ENCODE measurements at places on chromosomes 7 and 10. TPM values are rescaled to one million over a fixed set of nuclear protein-coding genes. Genes with fewer than 3 reads are reported as not detected.

SERPINE1 gene
- 14.7 TPM for total RNA-seq

RSPH10B2 gene
- total RNA-seq: 5.2 TPM

CNTNAP2 gene
- 2.2 TPM for total RNA-seq

MYOZ1 gene
- not detected for total RNA-seq

TMEM229A gene
- not detected for total RNA-seq

DENND2A gene
- total RNA-seq: 17.4 TPM

SSMEM1 gene
- not detected for total RNA-seq

DGKI gene
- total RNA-seq: 1.2 TPM

NEURL1 gene
- total RNA-seq: 4.2 TPM

LRRC18 gene
- total RNA-seq: not detected

ITGB8 gene
- total RNA-seq: 62.6 TPM

FAM24B gene
- total RNA-seq: not detected

- DNase-seq: no peak
Observed at GRCh38 chr10:132477398-132478340, 59.9 kb upstream of the INPP5A start.

- DNase-seq: no peak
Observed at GRCh38 chr7:153087498-153087897, 327.9 kb downstream of the ACTR3B start.

- no peak for DNase-seq
Observed at GRCh38 chr10:12943425-12943824, 58.1 kb downstream of the CCDC3 start.

- no peak for DNase-seq
Observed at GRCh38 chr7:45001138-45001694, 1.2 kb downstream of the CCM2 start.

DNA sequence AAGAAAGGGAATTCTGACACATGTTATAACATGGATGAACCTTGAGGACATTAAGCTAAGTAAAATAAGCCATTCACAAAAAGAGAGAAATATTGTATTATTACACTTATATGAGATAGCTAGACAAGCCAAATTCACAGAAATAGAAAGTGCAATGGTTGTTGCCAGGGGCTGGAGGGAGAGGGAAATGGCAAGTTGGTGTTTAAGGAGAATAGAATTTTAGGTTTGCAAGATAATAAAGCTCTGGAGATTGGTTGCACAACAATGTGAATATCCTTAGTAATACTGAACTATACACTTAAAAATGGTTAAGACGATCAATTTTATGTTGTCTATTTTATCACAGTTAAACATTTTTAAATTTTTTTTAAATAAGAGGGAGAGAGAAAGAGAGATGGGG is 25.0 kb upstream of the ADD3 start:
- DNase-seq: no peak

GRCh38 chr10:16521311-16522016 is at the start of gene C1QL3:
TSS of gene C1QL3 (minus strand) at chr10:16521879. CDS start at chr10:16521065, 814 bp downstream.
- no peak for DNase-seq

DNA sequence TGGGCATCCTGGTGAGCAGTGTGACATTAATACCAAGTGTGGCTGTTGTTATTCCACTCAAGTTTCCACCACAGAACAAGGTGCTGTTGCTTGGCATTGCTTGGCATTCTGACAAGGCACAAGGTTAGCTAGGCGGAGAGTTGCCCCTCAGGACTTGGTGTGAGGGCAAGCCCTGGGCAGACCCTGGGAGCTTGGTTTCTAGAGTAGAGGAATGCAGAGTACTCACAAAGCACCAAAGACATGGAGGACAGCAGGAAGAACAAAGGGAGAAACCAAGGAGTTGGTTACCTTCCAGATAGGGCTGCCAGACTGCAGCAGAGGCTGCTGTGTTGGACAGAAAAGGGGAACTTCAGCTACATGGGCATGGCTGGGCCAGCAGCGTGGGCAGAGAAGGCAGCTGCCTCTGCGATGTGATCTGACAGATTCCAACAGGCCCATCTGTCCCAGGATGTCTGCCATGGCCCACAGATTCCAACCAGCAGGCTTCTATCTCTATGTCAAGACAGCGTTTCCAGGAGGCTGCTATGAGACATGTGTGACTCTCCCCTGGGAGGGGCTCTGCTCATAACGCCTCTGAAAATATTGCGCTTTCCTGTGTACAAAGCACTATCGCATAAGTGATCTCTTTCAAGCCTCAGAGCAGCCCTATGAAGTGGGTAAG is 1.8 kb downstream of the GOLGA7B start:
- no peak for DNase-seq

DNA sequence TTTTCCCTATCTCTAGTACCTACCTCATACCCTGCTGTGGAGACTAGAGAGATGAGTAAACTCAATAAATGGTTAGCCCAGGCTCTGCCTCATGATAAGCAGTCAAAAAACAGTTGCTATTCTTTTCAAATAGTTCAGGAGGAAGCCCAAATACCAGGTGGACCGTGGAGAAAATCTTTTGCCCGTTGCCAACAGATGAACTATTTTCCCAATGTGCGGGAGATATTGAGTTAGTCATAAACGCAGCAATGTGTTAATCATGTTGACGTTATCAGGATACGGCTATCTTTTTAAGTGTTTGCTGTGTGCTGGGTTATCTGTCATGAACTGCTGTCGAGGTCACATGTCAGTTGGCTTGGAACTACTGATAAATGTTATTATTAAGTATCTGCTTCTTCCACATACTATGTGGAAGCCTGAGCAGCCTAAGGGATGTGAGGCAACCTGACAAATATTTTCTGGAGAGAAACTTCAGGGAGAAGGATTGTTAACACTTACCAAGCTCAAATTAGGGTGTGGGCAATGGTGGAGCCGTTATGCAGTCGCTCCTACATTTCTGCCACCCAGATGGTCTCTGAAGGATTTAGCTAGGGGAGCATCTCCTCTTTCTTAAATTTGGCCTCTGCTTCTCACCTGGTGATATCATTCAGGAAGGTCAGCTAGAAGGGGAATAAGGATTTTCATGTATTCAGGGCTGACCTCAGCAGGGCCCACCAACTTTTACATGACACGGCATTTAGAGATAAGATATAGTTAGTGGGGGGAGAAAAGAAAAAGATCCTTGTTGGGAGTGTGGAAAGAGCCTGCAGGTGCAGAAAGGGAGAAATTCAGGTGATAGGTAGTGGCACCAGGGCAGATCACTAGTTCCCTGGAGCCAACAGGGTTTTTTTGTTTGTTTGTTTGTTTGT is 33.5 kb upstream of the SLC26A3 start:
- no peak for DNase-seq

GRCh38 chr10:56298941-56299340 is 62.1 kb downstream of the ZWINT start:
- no peak for DNase-seq

- DNase-seq: peak; percentile 79
Observed at GRCh38 chr10:86024281-86025041, 342.1 kb downstream of the GRID1 start.

- DNase-seq: no peak
Observed at GRCh38 chr10:49610114-49610457, at the start of gene SLC18A3. TSS of gene SLC18A3 (plus strand) at chr10:49610310. CDS start at chr10:49610741, 431 bp downstream.

GRCh38 chr10:71391701-71392100 is 5.0 kb upstream of the CDH23 start:
- DNase-seq: peak; percentile 49

DNA sequence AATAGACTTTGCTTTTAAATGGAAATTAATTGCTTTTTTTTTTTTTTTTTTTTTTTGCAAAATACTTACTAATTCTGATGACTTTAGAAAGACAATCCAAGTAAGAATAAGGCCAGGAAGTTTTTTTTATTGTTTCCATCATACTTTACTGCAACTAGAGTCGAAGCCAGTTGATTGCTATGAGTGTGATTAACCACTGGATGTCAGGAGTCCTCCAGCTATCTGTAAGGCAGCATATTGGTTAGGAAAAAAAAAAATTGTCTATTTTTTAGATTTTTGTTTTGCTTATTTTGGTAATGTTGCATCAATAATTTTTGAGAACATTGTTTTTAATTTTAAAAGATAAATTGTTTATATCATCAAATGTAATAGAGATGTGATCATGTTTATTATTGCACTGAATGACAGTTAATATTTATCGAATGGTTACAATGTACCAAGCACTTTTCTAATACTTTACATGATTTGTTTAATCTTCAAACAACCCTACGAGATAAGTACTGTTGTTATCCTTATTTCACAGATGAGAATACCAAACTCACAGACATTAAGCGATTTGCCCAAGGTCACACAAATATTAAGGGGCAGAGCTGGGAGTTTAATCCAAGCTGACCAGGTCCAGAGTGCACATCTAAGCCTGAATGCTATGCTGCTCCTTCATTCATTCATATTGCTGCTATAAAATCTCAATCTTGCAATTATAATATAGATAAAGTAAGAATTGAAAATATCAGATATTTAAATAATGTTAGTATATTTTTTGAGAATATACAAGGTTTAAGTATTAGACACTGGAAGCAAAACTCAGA is 19.9 kb upstream of the LMOD2 start:
- no peak for DNase-seq

DNA sequence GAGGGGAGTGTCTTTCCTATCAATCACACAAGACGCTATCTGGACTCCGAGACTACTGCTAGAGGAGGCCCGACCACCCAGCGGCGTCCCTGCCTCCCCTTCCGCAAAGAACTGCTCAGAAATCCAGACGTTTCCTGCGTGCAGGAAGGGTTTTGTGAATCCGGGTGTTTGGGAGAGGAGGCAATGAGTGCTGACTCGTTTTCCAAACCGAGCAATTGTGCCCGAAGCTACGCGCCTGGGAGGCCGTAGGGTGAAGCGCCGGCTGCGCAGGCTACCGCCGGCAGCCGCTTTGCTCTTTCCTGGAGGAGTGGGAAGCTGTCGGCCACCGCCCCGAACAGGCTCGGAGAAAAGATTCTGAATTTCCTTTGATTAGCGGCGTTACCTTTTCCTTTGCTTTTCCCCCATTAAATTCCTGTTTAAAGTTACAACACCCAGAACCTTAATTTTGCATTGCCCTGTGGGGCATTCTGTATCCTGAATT is 5.3 kb downstream of the VAX1 start:
- DNase-seq: no peak

DNA sequence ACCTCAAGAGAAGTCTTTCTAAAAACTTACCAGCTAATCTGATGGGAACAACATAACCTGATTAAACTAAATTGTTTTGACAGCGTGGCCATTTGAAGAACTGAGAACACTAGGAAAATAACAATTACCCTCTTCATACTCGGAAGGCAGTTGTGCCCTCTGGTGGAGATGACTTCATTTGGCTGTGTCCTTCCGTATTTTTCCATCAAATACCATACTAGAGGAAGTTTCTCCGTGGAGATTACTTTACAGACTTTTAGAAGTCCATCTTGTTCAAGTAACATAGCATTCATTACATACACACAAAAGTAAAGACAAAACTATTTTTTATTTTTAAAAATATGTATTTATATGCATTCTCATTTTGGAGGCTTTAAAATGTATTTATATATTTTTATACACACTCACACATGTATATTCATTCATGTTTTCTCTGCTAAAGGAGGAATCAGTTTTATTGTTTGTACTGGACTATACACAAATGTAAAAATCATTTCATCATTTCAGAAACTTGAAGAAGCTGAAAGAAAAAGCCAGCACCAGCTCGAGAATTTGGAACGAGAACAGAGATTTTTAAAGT is 25.2 kb downstream of the SMNDC1 start:
- DNase-seq: no peak

- no peak for DNase-seq
Observed at GRCh38 chr10:132488231-132488821, 49.3 kb upstream of the INPP5A start.

DNA sequence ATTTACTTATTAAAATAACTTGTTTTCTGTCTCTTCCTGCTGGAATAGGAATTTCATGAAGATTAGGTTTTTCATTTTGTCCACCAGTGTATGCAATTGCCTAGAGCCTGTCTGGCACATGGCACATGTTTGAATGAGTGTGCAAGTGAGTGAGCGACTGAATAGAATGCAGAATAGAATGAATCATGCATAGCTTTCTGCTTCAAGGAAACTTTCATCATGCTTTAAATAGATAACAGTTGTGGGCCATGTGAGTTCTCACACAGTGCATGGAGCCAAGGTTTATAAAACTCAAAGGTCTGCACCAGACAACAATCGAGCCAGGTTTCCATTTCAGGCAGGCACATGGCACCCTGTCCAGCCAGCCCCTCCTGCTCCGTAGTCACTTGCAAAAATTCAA is 74.2 kb upstream of the HECW1 start:
- no peak for DNase-seq

GRCh38 chr10:128044186-128044585 is 82.0 kb downstream of the MKI67 start:
- no peak for DNase-seq

- DNase-seq: no peak
Observed at GRCh38 chr7:41730161-41730560, 27.3 kb upstream of the INHBA start.

DNA sequence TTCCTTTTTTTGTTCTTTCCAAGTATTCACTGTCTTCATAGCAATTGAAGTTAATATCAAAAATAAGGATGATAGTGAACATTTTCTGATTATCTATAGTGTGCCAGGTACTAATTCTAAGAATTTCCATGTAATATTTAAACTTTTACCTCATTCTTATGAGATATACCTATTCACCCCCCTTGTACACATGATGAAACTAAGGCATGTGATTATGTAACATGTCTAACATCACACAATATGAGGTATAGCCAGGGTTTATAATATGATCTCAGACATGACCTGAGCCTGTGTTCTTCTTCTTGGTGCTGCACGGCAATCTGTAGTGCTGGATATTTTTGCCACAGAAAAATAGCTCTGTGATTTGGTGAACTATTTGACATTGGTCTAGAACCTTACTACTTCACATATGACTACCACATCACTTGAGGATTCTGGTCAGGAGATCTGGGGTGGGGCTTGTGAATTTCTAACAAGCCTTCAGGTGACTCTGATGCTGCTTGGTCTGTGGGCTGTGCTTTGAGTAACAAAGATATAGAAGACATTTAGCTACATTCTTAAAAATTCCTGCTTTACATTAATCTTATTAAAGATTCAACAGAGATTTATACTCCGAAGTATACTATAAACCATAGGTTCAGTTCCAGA is 79.1 kb downstream of the TRIM24 start:
- DNase-seq: no peak

DNA sequence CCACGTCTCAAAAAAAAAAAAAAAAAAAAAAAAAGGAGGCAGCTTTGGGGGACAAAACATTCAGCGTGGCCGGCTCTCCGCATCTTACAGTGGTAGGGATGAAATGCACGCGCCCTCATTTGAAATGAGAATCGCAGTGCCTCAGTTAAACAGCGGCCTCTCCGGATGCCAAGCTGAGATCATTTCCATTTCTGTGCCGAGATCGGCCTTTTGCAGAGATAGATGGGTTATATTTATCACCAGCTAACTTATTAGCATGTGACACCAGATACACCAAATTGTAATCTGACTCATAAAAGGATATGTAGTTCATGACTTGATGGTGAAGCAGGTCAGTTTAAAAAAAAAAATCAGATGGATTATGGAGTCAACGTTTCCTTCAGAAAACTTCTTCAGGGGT is 138.7 kb downstream of the CUX1 start:
- no peak for DNase-seq

- DNase-seq: no peak
Observed at GRCh38 chr7:45080265-45080957, 8.4 kb downstream of the NACAD start.

DNA sequence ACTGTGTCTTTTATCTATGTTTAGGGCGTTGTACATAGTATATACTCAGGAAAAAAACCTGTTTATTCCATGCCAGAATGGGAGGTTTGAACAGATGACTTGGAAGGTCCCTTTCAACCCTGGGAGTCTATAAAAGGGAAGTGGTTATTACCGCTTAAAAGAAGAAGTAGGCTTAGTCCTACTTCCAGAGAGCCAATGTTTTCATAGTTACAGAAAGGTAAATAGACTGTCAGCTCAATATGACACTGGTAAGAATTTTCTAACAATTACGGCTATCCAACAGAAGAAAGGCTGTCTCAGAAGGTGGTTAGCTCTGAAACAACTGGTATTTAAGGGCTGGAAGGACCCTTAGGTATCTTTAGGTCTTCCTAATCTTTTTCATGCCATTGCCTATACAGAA is 1.1 kb upstream of the TFAM start:
- no peak for DNase-seq
